ENCODE measurements at places on chromosomes 16 and 17. TPM values are rescaled to one million over a fixed set of nuclear protein-coding genes. Genes with fewer than 3 reads are reported as not detected.

- no peak overlapping the region for H3K4me3 ChIP-seq
- no peak overlapping the region for H3K27ac ChIP-seq
- peaks cover 1% of the 10 kb centered on the region for H3K4me1 ChIP-seq
- H3K36me3 ChIP-seq = no peaks in the 10 kb centered on the region
- H3K27me3 ChIP-seq = peaks cover 14% of the 10 kb centered on the region
Measured at GRCh38 chr17:44539673-44540072, 17.6 kb upstream of the FZD2 start.

GRCh38 chr17:41178341-41178740 is 320 bp upstream of the KRTAP4-2 start:
- no peaks in the 10 kb centered on the region for H3K4me1 ChIP-seq
- DNase-seq = no peak
- H3K36me3 ChIP-seq = no peaks in the 10 kb centered on the region
- no peak overlapping the region for H3K4me3 ChIP-seq

DNA sequence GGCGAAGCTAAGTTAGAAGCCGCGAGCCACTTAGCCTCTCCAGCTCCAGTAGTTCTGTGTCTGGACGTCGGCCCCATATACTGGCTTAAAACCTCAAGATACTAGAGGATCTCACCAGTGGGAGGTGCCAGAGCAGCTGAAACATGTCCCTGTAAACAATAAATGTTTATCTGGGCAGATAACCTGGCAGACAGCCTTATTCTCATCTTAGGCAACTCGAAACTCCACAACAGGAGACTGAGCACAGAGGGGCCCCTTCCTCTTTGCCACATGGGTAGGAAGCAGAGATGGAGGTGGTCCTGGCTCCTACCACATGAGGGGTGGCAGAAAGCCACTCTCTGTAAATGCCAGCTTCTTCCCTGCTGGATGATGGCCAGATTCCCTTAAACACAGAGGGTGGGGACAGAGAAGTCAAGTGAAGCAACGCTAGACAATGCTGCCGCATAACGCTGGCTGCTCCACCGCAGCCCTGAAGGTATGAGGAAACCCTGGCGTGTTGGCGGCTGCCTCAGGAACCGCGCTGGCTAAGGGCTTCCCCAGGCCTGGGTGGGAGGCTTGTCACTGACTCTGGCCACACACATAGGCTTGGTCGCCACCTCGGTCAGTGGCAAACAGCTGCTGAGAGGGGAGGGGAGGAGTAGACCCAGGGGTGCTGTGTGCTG is 67.9 kb downstream of the HIC1 start:
- peak overlapping the region; percentile 50 for H3K27ac ChIP-seq
- H3K27me3 ChIP-seq = no peaks in the 10 kb centered on the region
- no peak for DNase-seq
- H3K4me1 ChIP-seq = peaks cover 26% of the 10 kb centered on the region
- H3K36me3 ChIP-seq = peaks cover 30% of the 10 kb centered on the region

Gene RTN4RL1
- 0.19 TPM for total RNA-seq

DNA sequence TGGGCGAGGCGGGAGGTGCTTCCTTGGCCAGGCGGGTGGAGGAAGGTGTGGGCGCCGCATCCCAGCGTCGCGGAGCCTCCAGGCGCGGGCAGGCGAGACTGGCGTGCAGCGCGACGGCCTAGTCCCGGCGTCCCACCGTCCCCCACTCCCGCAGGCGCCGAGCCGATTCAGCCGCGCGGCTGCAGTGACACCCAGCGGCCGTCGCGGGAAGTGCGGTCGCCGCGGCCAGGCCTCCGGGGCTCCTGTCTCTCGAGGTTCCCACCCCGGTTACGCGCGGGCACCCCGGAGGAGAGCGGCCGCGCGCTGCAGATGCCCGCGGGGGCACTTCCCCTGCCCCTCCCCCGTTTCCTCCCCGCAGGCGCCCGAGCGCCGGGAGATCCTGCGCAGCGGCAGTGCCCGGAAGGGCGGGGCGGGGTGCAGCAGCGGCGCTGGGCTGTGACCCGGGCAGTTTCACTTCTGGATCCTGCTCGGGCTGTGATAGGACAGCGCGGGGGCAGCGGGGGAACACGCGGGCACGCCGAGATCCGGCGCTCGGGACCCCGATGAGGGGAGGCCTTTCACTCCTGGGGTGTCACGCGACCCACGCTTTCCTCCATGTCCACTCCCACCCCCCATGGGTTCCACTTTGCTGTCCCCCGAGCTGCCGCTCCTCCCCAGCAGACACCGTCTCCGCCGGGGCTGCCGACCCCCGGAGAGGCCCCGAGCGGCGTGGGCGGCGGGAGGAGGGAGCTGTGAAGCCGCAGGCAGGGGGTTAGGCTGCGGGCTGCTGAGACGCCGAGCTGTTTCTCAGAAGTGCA is 16.6 kb downstream of the GRB7 start:
- peak overlapping the region; percentile 94 for H3K27ac ChIP-seq
- peak; percentile 97 for DNase-seq
- H3K27me3 ChIP-seq = no peaks in the 10 kb centered on the region
- peak overlapping the region; percentile 75 for H3K4me3 ChIP-seq
- peaks cover 60% of the 10 kb centered on the region for H3K4me1 ChIP-seq
- peaks cover 6% of the 10 kb centered on the region for H3K36me3 ChIP-seq

GRCh38 chr16:66006485-66006884 is 360.0 kb upstream of the CDH5 start:
- DNase-seq = no peak
- H3K4me3 ChIP-seq = no peak overlapping the region
- H3K27me3 ChIP-seq = no peaks in the 10 kb centered on the region
- no peak overlapping the region for H3K27ac ChIP-seq
- H3K36me3 ChIP-seq = no peaks in the 10 kb centered on the region

Gene EFNB3
- not detected for total RNA-seq

DNA sequence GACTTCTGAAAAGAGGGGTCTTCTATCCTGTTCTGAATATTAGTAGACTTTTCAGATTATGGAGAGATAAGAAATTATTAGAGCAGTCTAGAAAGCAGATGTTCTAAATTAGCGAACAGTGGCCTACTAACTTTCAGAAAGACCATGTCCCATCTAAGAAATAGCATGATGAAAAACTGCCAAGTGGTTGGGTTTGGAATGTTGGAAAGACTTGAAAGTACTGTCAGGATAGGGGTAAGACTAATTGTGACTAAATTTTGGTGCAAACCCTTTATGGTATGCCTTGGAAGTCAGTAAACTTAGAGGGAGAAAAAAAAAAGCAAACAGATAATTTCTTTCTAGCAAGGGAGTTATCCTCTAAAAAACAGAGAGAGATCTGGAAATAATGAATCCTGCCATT is 41.1 kb downstream of the TANGO6 start:
- H3K4me3 ChIP-seq = no peak overlapping the region
- H3K27me3 ChIP-seq = no peaks in the 10 kb centered on the region
- peaks cover 16% of the 10 kb centered on the region for H3K36me3 ChIP-seq
- no peaks in the 10 kb centered on the region for H3K4me1 ChIP-seq

Gene MYLK3
- 0.50 TPM for total RNA-seq

- H3K4me1 ChIP-seq = peaks cover 2% of the 10 kb centered on the region
- no peak for DNase-seq
- H3K36me3 ChIP-seq = peaks cover 6% of the 10 kb centered on the region
- no peak overlapping the region for H3K27ac ChIP-seq
- H3K27me3 ChIP-seq = no peaks in the 10 kb centered on the region
Measured at GRCh38 chr17:31296142-31296541, 897 bp downstream of the OMG start.

Gene KRTAP4-9
- not detected for total RNA-seq
